ENCODE measurements at places on chromosomes 2 and 18.

DNA sequence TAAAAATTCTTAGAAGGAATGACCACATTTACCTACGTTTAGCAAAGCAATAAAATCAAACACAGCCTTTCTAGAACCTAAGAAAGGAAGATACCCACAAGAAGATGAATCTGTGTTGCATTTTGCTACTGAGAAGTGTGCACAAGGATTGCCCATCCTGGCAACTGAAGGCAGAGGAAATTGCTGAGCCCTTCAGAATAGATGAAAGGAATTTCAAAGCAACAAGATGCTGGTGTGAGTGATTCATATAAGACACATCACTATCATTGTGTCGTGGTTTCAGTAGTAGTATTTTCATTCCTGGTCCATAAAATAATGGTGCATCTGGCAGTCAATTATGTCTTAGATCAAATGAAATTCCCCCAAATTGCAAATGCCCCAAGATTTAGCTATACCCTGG, 48.4 kb upstream of the ANKRD44 start:
- DNase-seq = no peak

GRCh38 chr18:44977856-44978255, 297.2 kb downstream of the SETBP1 start:
- no peak for DNase-seq

DNA sequence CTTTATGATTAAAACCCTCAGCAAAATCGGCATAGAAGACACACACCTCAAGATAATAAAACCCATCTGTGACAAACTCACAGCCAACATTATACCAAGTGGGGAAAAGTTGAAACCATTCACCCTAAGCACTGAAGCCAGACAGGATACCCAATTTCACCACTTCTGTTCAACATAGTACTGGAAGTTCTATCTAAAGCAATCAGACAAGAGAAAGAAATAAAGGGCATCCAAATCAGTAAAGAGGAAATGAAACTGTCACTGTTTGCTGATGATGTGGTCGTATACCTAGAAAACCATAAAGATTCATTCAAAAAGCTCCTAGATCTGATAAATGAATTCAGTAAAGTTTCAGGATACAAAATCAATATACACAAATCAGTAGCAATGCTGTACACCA, 16.4 kb upstream of the RPRD1A start:
- no peak for DNase-seq

DNA sequence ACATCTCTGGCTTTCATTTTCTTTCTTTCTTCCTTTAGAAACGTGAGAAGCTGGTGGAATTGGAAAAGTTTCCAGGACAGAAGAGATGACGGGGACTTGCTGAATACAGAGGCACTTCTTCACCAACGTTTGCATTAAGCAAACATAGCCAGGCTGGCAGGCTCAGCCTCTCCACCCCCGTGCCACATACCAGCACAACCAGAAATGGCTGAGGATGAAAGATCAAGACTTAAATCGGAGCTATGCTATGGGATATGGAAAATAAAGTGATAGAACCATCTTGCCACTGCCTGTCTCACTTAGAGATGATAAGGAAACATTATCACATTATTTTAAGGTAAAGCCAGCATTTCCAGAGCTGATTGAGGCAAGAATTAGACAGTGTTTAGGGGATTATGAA, 483.3 kb downstream of the BCL11A start:
- no peak for DNase-seq

- no peak for DNase-seq
These were observed 415.5 kb upstream of the SPHKAP start for GRCh38 chr2:228597032-228597431.

- DNase-seq = no peak
These were observed 15.8 kb upstream of the SOCS6 start for GRCh38 chr18:70273021-70273420.

- DNase-seq = no peak
These were observed 22.9 kb downstream of the SH3BP4 start for GRCh38 chr2:234974501-234975385.

DNA sequence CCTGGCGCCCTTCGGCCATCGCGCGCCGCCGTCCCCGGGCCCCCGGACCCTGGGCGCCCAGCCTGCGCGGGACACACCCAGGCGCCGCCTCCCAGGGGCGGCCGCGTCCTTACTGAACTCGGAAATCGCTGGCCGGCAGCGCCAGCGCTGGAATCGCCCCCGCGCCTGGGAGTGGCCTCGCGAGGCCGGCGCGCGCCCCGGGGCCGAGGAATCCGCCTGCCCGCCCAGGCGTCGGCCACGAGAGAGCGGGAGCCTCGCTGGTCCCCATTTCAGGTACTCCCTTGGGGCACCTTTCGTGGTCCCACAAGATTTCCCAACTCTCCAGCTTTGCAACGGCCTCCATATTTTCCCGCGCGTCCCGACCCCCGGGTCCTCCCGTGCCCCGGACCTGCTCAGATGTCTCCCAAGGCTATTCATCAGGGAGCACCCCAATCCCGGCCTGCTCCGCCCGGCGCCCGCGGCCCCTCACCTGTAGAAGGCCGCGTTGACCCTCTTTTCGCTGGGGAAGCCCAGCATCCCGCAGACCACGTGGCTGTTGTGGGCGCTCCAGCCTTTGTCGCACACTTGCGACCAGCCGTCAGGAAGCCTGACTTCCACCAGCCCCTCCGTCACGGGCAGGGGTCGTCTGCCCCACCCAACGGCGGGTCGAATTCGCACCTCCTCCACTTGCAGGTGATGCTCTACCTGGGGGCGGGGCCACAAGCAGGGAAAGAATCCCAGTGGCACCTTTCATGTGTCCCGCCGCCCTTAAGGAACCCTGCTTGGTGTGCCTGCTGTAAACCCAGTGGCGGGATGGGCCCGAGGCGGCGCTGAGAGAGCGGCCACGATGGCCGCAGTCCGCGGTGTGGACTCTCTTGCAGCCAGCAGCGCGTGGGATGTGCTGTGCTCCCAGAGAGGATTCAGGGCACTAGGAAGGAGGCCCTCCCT, 4.6 kb downstream of the LOXL3 start:
- no peak for DNase-seq

DNA sequence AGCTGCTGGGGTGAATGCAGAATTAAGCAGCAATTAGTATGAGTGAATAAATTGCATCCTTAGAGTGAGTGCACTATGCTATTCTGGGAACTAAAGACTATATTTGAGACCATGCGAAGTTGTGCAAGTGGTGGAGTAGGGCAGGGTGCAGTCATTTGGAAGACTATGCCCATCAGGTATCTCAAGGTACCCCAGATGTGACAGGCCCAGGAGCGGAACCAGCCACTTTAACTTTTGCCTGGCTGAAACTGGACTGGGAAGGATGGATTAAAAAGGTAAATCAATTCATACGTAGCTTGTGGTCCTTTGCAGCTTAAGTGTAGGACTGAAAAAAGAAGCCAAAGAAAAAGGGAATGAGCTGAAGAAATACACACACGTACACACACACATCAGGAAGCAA, 1.7 kb downstream of the KYNU start:
- no peak for DNase-seq

DNA sequence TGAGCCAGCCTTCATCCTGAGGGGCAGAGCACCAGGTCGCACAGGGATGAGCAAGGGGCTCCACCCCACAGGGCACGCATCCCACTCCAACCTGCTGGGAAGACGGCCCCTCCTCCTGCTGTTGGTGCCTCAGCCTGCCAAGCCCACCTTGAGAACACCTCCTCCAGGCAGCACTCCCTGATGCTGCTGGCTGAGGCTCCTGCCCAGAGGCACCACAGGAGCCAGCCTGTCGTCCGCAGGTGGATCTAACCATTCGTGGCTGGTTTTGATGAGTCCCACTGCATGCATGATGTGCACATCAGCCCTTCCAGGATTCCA, 58.4 kb downstream of the BIN1 start:
- DNase-seq = no peak

- DNase-seq = no peak
These were observed 437.9 kb upstream of the UBE2E3 start for GRCh38 chr2:180542511-180542910.
